ENCODE measurements at places on chromosomes 6 and 20. TPM values are rescaled to one million over a fixed set of nuclear protein-coding genes. Genes with fewer than 3 reads are reported as not detected.

DNA sequence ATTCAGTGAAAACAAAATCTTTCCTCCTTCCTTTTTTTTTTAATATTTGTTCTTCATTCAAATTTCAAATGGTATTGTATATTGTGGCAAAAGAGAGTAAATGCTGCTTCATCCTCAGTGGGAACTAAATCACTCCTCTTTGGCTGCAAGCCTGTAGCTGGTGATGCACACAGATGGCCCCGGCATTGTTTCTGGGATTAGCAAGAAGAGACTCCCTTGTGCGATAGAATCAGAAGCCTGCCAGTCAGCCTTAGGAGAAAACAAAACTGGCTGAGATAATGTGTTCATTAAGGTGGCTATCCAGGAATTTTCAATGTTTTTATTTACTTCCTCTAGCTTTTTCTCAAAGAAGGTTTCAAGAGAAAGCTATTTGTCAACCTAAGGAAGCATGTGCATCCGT, 20.7 kb upstream of the ELOVL2 start:
- no peak overlapping the region for H3K4me3 ChIP-seq
- no peaks in the 10 kb centered on the region for H3K27me3 ChIP-seq
- H3K36me3 ChIP-seq = no peaks in the 10 kb centered on the region
- H3K4me1 ChIP-seq = peaks cover 22% of the 10 kb centered on the region

DNA sequence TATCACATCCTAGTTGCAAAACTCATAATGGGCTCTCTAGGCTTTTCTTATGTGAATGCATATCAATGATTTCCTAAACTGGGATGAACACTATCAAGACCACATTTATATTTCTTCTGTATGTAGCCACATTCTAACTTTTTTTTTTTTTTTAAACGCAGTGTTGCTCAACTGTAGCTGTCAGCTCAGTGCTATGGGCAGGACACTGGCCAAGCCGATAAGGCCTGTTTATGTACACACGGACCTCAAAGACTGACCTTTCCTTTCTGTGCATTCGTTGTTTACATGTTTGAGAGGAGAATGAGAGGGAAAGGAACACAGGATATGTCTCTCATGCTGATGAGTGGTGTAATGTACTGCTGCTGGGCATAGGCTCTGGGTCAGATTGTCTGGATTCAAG, 75.1 kb upstream of the B3GAT2 start:
- no peaks in the 10 kb centered on the region for H3K36me3 ChIP-seq
- H3K27ac ChIP-seq = no peak overlapping the region
- no peaks in the 10 kb centered on the region for H3K4me1 ChIP-seq
- H3K4me3 ChIP-seq = no peak overlapping the region

- no peaks in the 10 kb centered on the region for H3K4me1 ChIP-seq
- no peak for DNase-seq
- H3K4me3 ChIP-seq = no peak overlapping the region
These were observed 48.1 kb downstream of the MCUR1 start for GRCh38 chr6:13766201-13766634.

The PGC gene
- 0.31 TPM for total RNA-seq

DNA sequence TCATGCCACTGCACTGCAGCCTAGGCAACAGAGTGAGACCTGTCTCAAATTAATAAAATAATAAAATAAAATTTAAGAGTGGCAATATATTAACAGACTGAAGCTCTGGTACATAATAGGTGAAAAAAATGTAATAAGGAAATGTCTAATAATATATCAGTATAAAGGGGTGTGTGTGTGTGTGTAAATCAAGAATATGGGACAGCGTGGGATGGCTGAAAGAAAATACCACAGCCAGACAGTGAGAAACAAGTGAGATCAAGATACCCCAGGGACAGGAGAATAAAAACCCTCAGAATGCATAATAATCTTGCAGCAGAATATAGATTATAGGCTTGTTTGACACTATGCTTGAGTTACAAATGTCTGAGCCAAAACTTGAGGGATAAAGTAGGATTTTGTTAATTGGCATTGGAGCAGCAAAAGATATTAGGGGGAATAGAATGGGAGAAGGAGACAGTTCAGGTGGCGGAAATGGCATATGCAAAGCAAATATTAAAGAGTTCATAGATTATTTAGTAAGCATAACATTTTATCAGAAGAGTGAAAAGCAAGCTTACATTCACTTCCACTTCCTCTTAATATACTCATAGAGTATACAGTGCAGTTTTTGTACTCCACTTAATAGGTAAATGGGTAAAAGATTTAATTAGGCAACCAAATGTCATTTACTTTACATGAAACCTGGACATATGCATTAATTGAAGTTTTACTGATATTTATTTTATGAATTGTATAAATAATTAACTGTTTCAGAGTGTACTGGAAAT, 398.5 kb upstream of the GJE1 start:
- H3K4me1 ChIP-seq = no peaks in the 10 kb centered on the region
- no peaks in the 10 kb centered on the region for H3K36me3 ChIP-seq
- no peak overlapping the region for H3K27ac ChIP-seq
- DNase-seq = no peak
- H3K27me3 ChIP-seq = no peaks in the 10 kb centered on the region

The CLPSL1 gene
- not detected for total RNA-seq

The BTN1A1 gene
- not detected for total RNA-seq
